Fibroblast of skin of left biceps (primary cell): ENCODE measurements at places on chromosomes 6 and 20.

GRCh38 chr6:30185846-30186484, 22.6 kb downstream of the TRIM15 start:
- no peak for DNase-seq

DNA sequence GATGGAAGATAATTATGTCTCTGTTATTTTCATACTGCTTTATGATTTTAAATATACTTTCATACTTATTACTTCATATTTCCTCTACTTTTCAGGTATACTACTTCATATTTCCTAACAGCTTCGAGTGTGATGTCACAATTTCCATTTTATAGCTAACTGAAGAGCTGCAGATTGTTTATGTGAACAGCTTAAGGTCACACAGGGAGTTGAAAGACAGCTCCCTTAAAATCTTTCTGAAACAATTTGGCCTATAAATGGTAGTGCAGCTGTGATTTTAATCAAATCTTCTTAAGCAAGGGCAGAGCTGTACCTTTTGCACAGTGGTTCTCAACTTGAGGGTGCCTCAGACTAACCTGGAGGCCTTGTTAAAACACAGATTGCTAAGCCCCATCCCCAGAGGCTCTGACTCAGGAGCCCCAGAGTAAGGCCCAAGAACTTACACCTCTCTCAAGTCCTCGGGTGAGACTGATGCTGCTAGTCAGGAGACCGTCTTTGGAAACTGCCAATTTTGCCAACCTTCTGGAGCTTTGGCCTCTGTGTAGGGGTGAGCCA, 347.0 kb upstream of the HSF2 start:
- DNase-seq: no peak

GRCh38 chr20:2212456-2213015, 83.3 kb upstream of the TGM3 start:
- no peak for DNase-seq

- DNase-seq: peak; percentile 57
These were observed 102.4 kb upstream of the SUPT3H start for GRCh38 chr6:45479834-45480751.

- no peak for DNase-seq
These were observed 161.4 kb downstream of the CD109 start for GRCh38 chr6:73857341-73857890.

- DNase-seq: no peak
These were observed 13.3 kb upstream of the MAP7 start for GRCh38 chr6:136563386-136564152.

DNA sequence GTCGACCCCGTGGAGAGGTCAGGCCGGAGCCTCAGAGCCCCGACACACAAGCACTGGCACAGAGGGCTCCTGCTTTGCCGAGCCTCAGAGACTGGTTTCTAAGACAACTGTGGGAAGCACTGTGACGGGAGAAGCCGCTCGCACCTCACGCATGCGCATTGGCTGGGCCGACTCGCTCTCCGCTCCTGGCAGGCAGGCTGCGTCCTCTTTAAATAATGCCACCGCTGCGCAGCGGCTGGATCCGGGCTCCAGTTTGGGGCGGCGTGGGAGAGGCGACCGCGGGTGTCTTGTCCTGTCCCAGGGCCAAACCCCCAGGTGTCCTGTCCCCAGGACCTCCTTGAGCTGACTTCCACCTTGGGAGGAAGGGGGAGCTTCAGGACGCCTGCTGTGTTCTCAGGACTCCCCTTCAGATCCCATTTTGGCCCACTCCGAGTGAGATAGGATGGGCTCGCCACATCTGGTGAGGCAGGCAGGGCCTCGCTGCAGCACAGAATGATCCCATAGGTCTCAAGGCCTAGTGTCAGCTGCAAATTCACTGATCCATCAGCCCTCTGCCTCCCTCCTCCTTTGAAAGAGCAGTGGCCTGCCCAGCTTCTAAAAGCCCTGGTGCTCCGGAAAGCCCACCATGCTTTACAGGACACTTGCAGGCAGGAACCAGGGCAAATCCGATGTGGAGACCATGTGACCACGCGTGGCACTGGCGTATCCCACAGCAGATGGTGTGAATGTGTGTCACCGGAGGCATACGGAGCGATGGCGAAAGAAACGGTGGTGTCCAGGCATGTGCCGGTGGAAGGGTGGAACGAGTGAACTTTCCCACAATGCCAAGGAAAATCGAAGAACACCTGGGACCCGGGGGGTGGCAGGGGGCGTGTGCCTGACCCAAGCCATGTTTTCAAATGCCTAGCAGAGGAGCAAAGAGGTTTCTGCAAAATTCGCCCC, 169.3 kb upstream of the ZNF337 start:
- DNase-seq: no peak

GRCh38 chr20:20411402-20411801, 43.5 kb downstream of the INSM1 start:
- no peak for DNase-seq
